Activated CD4-positive, alpha-beta T cell treated with anti-CD3 and anti-CD28 coated beads, Interleukin-2, amount 10 ng/mL, durations not matched to agents 24 days and 14 days (primary cell): ENCODE measurements at places on chromosomes 1 and 21. TPM values are rescaled to one million over a fixed set of nuclear protein-coding genes. Genes with fewer than 3 reads are reported as not detected.

The NPR1 gene
- 0.05 and 0.09 TPM in 2 replicates for total RNA-seq

The FOXJ3 gene
- 48.9 and 51.0 TPM in 2 replicates for total RNA-seq

The TSNAX gene
- total RNA-seq = 41.4 and 42.7 TPM in 2 replicates

DNA sequence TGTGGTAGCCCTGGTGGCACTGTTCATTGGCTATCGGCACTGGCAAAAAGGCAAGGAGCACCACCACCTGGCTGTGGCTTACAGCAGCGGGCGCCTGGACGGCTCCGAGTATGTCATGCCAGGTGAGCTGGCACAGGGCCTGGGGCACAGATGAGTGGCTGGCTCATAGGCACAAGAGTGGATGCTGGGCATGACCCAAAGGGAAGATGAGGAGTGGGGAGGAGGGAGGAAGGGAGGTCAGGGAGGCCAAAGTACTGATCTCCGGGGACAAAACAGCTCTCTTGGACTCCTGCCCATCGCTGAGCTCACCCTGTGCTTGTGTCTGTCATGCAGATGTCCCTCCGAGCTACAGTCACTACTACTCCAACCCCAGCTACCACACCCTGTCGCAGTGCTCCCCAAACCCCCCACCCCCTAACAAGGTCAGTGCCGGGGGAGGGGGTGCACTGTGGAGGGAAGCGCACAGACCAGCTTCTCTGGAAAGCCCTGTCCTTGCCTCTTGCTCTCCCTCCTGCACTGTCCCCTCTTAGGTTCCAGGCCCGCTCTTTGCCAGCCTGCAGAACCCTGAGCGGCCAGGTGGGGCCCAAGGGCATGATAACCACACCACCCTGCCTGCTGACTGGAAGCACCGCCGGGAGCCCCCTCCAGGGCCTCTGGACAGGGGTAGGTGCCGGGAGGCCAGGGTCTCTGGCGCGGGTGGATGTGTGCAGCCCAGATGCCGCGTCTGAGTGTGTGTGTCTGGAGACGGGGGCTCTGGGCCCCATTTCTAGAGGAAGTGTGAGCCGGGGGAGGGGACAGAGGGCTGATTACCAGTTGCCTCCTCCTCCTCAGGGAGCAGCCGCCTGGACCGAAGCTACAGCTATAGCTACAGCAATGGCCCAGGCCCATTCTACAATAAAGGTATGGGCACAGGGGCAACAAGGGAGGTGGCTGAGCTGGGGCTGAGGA, 7.3 kb upstream of the LRRC71 start:
- H3K36me3 ChIP-seq = no peaks in the 10 kb centered on the region
- DNase-seq = no peak
- peaks cover 29% of the 10 kb centered on the region for H3K27me3 ChIP-seq
- H3K27ac ChIP-seq = no peak overlapping the region

- no peak for DNase-seq
- H3K36me3 ChIP-seq = no peaks in the 10 kb centered on the region
- peaks cover 13% of the 10 kb centered on the region for H3K4me1 ChIP-seq
These were observed 6.7 kb downstream of the KNCN start for GRCh38 chr1:46544561-46545240.

DNA sequence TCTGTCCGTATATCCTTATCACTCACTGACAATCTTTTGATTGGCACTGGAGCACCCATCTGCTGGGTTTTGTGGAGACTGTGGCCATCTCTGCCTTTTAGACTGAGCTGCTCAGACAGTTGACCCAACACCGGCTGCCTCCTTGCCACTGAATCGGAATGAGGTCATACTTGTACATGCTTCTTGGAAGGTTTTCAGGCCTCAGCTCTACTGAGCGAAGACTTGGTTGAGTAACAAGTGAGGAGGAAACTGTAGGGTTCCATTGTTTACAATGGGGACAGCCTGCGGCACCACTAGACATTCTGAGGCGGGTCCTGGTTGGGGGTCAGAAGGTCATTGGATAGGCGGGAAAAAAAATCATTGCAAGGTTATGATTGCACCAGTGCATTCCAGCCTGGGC, 320.3 kb downstream of the KIF26B start:
- H3K4me3 ChIP-seq = no peak overlapping the region
- no peak overlapping the region for H3K27ac ChIP-seq
- DNase-seq = no peak
- no peaks in the 10 kb centered on the region for H3K27me3 ChIP-seq

- no peak for DNase-seq
- H3K36me3 ChIP-seq = no peaks in the 10 kb centered on the region
- H3K4me1 ChIP-seq = peaks cover 18% of the 10 kb centered on the region
- no peak overlapping the region for H3K4me3 ChIP-seq
- H3K27ac ChIP-seq = no peak overlapping the region
These were observed 3.7 kb downstream of the IBA57 start for GRCh38 chr1:228169345-228169744.

- H3K4me3 ChIP-seq = no peak overlapping the region
- no peaks in the 10 kb centered on the region for H3K27me3 ChIP-seq
- H3K4me1 ChIP-seq = no peaks in the 10 kb centered on the region
- no peak overlapping the region for H3K27ac ChIP-seq
- no peak for DNase-seq
These were observed 336.2 kb upstream of the ESRRG start for GRCh38 chr1:217059401-217059800.
